Karpas-422 (cell line): ENCODE measurements at places on chromosomes 3 and 15. TPM values are rescaled to one million over a fixed set of nuclear protein-coding genes. Genes with fewer than 3 reads are reported as not detected.
A peak's percentile ranks its signal among the peaks of the same experiment; 100 is the strongest.

DNA sequence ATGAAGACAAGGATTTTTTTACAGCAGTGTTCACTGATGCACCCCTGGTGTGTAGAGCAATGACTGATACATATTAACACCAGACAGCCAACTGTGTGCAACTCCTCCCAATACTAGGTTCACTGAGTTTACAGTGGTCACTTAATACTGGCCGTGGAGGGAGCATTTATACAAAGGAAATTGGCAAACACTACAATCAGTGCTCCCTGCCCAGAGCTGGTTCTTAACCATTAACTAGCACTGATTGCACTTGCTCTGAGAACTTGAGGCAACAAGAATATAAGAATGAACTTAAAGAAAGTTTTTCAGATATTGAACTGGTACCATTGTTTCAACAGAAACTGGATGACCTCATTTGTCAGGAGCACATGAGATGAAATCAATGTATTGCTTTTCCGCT is 110.6 kb downstream of the MAGI1 start:
- no peaks in the 10 kb centered on the region for H3K36me3 ChIP-seq
- no peak for DNase-seq
- no peaks in the 10 kb centered on the region for H3K4me1 ChIP-seq
- no peak overlapping the region for H3K4me3 ChIP-seq
- no peaks in the 10 kb centered on the region for H3K27me3 ChIP-seq

Gene ATR
- 39.6 and 74.4 TPM in 2 replicates for total RNA-seq

DNA sequence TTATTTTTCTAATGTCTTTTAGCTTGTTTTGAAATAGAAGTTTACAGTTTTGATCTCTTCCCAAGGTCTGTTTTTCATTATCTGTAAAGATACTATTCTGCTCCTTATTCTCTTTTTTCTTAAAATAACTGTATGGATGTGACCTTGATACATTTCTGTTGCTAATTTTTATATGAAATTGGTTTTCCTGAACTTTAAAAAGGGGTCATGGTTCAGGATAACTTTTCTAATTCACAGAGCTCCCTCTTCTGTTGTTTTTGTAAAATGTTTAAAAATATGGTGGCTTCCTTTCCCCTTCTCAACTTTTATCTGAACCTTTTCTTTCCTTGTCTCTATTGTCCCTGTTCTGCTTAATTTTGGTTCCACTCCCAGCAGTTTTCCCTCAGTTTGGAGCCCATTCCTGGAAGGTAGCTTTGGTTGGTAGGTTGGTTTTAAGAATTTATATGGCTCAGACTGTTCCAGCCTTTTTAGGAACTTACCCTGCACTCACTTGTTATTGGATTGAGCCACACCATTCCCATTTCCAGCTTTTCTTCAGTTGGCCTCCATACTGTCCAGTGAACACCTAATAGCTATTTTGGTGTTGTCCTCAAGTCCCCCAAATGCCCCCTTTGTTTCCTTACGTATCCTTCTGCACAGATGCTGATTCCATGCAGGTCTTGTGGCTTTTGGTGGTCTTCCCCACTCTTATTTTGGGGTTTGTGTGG is 70.3 kb downstream of the SLMAP start:
- H3K4me3 ChIP-seq = peak overlapping the region; percentile 7; the same call in 1 of the 2 replicates
- H3K27ac ChIP-seq = 0 out of 2 replicates have a peak overlapping the region, but pooled peaks have one; percentile 48
- DNase-seq = no peak
- H3K36me3 ChIP-seq = peaks cover 6% of the 10 kb centered on the region; the same call in 1 of the 2 replicates
- peaks cover 44% of the 10 kb centered on the region for H3K4me1 ChIP-seq

Gene SRGAP3
- total RNA-seq = 1.3 and 1.7 TPM in 2 replicates

DNA sequence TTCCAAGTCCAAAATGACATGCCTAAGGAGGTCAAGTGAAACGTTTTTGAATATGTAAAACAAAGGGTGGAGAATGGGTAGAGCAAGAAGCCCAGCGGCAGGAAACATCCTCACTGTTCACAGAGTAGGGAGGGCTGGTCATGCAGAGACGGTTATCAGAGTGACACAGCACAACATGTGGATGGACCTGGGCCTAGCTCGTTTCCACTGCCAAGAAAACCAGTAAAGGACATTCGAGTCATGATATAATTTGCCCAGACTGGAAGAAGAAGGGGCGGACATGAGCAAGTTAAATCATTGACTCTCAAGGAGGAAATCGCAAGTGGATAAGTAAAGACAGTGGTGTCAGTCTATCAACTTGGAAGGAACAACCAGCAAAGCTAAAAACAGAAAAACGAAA is 89.3 kb downstream of the LRIG1 start:
- no peaks in the 10 kb centered on the region for H3K27me3 ChIP-seq
- peak overlapping the region; percentile 52 for H3K4me3 ChIP-seq
- peaks cover 93% of the 10 kb centered on the region for H3K4me1 ChIP-seq

Gene ACY1
- total RNA-seq = 71.0 and 97.0 TPM in 2 replicates

DNA sequence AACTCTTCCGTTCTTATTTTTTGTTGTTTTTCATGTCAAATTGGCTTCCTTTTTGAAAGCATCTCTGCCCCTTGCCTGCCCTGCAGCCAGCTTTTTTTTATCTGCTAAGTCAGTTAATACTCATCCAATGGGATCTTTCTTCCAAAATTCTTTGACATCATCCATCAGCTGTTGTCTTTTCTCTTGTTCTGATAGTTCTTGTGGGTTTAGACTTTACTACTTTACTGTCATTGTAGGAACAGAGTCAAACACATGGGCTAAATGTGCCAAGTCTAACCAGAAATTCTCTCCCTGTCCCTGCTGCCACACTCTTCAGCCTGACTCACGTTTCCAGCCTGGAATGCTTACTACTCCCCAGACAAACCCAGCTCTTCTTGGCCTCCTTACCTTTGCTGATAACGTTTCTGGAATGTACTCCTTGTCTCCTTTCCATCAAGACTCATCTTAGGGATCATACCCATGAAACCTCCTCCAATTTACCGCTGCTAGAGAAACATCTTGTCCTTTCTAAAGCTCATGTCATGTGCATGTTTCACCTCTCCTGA is 10.7 kb upstream of the VPS8 start:
- no peaks in the 10 kb centered on the region for H3K36me3 ChIP-seq
- no peak for DNase-seq
- no peak overlapping the region for H3K4me3 ChIP-seq
- no peaks in the 10 kb centered on the region; the same call in 1 of the 2 replicates for H3K27me3 ChIP-seq
- peaks cover 12% of the 10 kb centered on the region for H3K4me1 ChIP-seq
- H3K27ac ChIP-seq = no peak overlapping the region

Gene PATL2
- 1.0 and 5.0 TPM in 2 replicates for total RNA-seq

DNA sequence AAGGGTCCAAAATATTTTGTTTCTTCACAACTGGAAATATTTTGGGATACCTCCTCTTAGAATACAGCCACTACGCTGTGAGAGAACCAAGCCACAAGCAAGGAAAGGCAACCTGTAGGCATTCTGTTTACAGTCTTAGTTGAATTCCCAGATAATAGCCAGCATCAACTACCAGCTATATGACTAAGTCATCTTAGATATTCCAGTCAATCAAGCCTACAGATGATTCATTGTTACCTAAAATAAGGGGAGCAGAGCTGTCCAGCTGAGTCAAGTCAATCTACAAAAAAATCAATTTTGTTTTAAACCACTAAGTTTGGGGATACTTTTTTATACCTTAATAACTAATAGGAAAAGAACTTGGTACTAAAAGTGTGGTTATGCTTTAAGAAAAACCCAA is 526.4 kb upstream of the DPPA4 start:
- H3K36me3 ChIP-seq = no peaks in the 10 kb centered on the region
- H3K4me3 ChIP-seq = no peak overlapping the region
- H3K27ac ChIP-seq = no peak overlapping the region

DNA sequence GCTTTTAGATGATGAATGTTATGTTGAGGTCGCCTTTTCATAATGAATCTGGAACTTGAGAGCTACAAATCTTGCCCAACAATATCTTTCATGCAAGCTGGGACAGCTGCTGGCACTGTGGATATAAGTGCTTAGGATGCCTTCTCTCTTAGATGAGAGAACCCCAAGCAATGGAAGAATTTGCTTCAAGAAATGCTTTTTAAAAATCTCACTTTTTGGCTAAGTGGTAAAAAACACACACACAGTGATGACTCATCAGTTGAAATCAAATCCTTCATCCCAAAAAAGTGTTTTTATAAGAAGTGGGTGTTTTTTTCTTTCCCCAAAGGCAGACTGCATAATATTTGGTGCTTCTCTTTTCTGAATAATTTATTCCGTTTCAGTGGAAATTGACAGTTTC is 38.4 kb upstream of the GALNT15 start:
- no peaks in the 10 kb centered on the region for H3K4me1 ChIP-seq
- DNase-seq = no peak
- no peaks in the 10 kb centered on the region for H3K36me3 ChIP-seq
